CD4-positive, alpha-beta T cell treated with Interleukin-4 for 1 hour (primary cell): ENCODE measurements at places on chromosomes 11 and 22.
A peak's percentile ranks its signal among the peaks of the same experiment; 100 is the strongest.

DNA sequence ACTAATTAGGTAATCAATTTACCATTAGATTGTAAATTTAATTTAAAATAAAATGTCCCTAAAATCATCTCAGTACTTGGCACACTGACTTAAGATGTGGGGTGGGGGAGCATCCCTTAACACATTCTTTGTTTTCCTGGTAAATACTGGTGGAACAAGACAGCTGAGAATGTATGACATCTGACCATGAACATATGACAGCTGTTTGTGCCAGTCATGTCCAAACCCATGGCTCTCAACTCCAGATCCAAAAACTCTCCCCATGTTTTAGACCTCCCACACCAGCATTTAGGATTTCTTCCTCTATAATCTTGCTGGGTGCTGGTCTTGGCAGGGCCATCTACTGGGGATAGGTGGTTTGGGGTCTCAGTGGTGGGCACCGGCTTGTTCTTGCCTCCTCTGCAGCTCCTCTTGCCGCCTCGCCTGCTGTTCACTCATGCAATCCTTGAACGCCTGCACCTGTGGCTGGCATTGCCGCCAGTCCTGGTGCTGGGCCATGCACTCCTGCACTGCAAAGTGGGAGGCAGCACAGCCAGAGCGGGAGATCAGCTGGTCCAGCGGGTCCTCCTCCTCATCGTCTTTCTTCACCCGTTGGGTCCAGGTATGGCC, 3.8 kb downstream of the COA4 start:
- no peak for DNase-seq

DNA sequence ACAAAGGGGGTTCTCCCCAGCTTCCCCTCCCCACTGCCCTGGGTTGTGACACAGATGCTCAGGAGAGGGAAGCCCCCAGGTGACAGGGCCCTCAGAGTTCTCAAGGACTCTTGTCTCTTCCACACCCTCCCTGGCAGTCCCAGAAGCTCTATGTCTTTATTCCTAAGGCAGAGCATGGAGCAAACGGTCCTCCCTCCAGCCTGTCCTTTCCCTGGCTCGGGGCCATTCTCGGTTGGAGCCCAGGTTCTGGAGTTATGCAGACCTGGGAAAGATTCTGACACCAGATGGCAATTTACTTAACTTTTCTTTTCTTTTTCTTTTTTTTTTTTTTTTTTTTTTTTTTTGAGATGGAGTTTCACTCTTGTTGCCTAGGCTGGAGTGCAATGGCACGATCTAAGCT, 186.6 kb downstream of the CEP164 start:
- no peak for DNase-seq

- no peak for DNase-seq
These were observed 7.7 kb downstream of the CD44 start for GRCh38 chr11:35146711-35147110.

- no peak for DNase-seq
These were observed 20.6 kb upstream of the EIF3M start for GRCh38 chr11:32562839-32563599.

GRCh38 chr22:45429981-45430775, 16.7 kb downstream of the RIBC2 start:
- DNase-seq, result no peak

DNA sequence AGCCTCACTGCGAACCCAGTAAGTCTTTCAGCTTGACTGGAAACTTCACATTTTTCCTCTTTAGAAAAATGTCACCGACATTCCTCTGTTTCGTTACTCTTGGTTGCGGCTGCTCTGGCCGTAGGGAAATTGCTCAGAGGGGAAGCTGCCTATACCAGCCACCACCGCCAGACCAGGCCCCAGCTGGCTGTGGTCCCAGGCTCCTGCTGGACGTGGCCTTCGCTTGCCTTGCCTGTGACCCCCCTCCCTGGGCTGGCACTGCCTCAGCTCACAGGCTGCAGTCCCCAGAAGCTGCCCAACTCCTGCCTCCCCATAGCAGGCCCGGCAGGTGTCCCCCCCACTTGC, 197.8 kb downstream of the MN1 start:
- DNase-seq, result no peak

DNA sequence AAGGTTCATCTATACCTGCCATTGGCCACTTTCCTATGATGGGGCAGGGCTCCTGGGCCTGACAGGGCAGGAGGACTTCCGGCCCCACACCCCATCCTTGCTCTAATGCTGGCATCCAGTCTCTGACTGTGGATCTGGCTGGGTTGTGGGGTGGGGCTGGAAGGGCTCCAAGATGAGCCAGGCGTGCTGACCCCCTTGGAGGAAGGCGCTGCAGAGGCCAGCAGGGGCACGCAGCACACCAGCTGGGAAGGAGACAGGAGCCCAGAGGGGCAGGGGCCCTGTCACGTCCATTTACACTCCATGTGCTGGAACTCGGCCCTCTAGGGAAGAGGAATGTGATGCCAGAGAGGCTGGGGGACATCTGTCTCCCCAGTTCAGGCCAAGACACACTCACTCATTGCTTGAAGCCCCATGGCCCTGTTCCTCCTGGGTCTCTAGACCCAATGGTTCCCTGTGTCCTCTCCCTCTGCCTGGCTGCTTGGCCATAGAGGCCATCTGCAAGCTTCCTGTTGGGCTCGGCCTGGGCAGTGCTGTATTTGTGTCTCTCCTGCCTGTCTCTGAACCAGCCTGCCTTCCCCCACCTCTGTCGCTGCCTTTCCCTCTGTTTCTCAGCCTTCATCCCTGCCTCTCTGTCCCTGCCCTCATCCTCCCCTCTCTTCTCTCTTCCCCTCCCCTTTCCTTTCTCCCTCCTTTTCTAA, 67.5 kb upstream of the NECTIN1 start:
- no peak for DNase-seq

DNA sequence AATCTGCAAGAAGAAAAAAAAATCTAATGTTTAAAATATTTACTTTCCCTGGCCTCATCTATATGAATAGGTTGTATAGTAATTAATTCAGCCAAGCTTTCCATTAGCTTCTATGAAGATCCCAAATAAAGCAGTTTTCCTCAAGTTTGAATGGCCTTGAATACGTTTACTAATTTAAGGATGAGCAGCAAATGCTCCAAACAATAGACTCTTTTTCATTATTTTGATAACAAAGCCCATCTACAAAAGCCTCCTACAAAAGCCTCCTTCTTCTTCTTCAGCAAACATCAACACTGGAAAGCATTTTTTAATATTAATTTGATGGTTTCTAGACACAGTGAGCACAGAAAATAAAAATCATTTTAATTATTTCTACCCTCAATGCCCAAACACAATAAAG, 1130.3 kb upstream of the CNTN5 start:
- no peak for DNase-seq

GRCh38 chr11:19889531-19889930, 176.9 kb downstream of the NAV2 start:
- DNase-seq, result no peak

DNA sequence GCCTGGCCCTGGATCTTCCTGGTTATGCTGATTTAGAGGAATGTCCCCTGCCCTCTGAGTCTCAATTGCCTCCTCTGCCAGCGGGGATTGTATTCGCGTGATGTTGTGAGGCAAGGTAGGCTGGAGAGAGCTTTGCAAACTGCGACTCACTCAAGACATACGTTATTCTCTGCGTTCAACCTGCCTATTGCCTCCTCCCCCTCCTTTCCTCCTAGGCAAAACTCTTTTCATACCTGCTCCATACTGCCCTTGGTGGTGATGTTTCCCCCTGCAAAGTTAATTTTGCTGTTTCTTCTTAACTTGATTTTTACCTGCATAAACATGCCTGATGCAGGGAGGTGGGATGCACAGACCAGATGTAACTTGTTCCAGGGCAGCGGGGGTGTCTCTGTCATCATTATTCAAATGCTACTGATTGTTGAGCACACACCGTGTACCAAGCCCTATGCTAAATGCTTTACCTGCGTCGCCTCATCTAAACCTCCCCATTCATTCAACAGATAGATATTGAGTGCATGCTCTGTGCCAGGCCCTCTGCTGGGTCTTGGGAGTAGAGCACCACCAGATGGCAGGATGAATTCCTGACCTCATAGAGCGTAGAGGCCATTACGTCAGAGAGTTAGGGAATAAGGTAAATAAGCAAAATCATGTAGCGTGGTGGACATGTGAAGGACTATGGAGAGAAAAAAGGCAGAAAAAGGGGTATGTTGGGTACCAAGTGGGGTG, 29.0 kb downstream of the SGSM1 start:
- DNase-seq, result no peak

DNA sequence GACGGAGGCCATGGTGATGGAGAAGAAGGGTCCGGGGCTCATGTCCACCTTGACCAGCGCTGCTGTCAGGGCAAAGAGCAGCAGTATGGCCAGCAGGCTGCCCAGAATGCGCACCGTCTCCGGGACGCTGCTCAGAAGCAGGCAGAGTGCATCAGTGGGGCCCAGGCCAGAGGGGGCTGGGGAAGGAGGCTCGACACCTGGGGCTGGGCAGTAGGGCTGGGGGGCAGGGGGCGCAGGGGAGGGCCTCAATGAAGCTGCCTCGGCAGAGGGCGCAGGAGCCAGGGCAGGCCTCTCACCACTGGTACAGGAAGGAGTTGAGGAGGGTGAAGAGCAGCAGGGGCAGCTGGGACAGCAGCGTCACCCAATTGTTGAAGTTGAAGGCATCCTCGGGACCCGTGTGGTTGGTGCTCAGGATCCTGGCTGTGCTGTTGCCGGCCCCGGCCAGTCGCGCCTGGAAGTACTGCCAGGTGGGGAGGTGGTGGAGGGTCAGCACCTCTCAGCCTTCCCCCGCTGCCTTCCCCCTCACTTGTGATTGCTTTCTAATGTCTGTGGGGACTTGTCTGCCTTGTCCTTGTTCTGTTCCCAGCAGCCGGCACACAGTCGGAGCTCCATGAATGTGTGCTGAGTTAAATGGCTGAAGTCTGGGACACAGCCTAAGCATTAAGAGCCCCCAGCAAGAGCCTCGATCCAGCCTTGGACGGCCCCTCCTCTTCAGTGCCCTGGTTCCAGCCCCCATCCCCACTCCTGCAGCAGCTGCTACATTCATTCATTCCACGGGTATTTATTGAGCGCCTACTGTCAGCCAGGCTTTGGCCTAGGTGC, 2.3 kb downstream of the SLC29A2 start:
- DNase-seq, result no peak

DNA sequence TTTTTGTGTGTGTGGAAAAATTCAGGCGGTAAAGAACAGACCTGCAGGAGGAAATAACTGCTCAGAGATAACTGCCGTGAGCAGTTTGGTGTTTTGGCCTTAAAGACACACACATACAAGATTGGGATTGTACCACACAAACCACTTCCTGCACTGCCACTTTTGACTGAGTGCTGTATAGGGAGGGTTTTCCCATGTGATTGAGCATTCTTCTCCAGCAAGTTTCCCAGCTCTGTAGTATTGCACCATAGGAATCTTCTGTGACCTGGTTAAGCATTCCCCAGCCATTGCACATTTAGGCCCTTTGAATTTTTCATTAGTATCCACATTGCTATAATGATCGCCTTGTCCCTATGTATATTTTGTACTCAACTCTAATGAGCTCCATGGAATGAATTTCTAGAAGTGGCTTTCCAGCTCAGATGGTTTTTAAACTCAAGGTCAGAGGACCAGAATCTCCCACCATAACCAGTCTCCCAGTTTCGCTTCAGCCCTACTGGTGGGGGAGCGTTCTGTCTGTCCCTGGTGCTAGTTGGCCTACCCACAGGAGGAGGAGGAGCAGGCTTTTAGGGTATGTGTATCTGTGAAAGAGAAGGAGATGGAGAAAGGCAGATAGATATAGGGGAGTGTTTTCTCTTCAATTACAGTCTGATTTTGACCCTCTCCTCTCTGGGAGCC, 9.3 kb downstream of the CD82 start:
- DNase-seq, result no peak

GRCh38 chr11:95254716-95255115, 23.7 kb upstream of the SESN3 start:
- DNase-seq, result no peak

DNA sequence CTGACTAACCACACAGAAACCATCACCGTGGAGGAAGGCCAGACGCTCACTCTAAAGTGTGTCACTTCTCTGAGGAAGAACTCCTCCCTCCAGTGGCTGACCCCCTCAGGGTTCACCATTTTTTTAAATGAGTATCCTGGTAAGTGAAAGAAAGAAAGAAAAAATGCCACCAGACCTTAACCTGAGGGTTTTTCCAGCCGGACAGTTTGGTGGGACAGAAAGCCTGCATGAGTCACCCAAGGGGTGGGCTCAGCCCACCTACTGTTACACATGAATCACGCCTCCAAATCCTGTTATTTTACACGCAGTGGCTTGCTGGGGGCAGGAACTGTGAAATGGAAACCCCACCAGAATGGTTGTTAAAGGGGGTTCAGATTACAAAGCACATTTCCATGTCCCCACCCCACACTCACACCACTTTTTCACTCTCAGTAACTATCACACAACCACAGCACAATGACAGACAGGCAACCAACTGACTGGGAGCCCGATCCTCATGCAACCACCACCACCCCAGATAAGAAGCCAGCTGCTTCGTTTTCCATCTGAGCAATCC, 11.9 kb downstream of the CRTAM start:
- DNase-seq, result peak; percentile 72

GRCh38 chr11:95948637-95949036, 24.7 kb upstream of the MTMR2 start:
- no peak for DNase-seq

DNA sequence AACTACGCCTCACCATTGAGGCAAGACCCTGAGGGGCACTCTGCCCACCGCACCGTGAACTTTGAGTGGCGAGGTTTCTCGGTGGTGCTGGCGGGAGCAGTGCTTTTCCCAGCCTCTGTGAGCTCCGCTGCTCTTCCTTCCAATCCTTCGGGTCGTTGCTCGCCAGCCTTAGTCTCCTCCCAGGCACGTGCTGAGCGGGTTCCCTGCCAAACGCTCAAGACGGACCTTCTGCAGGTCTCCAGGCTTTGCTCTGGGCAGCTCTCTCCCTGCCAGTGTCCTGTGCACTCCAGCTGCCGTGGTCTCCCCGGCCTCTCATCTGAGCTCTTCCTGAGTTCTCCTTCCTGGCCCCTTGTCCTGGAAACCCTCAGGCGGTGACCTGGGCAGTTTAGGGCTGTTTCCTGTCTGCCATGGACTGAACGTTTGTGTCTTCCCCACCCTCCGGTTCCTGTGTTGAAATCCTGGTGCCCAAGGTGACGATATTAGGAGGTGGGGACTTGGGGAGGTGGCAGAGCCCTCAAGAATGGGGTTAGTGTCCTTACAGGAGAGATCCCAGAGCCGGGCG, 11.2 kb upstream of the MUC6 start:
- DNase-seq, result no peak

DNA sequence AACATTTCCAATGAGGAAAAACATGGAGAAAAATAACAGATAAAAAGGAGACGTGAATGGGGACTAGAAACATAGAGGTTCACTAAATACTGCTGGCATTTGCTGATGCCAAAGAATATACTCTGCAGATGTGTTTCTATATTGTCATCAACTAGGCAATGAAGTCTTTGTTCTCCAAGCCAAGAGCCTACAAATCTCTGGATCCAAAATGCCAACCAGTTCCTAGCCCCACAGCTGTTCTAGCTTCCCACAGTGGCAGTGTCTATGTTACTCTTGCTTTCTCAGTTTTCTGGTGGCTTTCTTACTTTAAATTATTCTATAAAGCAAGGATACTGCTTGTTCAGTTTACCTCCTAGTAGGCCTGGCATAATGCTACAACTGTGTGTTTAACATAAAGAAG, 977.9 kb upstream of the CCDC90B start:
- DNase-seq, result no peak
